ENCODE measurements at places on chromosomes 16 and 17. TPM values are rescaled to one million over a fixed set of nuclear protein-coding genes. Genes with fewer than 3 reads are reported as not detected.

PTGES3L gene
- 2.5 TPM for total RNA-seq

OGFOD3 gene
- total RNA-seq: 63.9 TPM

DBNDD1 gene
- total RNA-seq: 33.1 TPM

HS3ST6 gene
- not detected for total RNA-seq

TEKT5 gene
- not detected for total RNA-seq

MYL11 gene
- total RNA-seq: not detected

CHRNE gene
- total RNA-seq: not detected

SNAI3 gene
- 0.58 TPM for total RNA-seq

CCL16 gene
- total RNA-seq: not detected

RNF112 gene
- not detected for total RNA-seq

TIMP2 gene
- 78.3 TPM for total RNA-seq

RAB34 gene
- total RNA-seq: 649 TPM

C16orf90 gene
- not detected for total RNA-seq

NPIPB13 gene
- 4.0 TPM for total RNA-seq

ABCC11 gene
- total RNA-seq: not detected

OMG gene
- total RNA-seq: not detected

SOX8 gene
- total RNA-seq: not detected

DPEP2 gene
- not detected for total RNA-seq

TTC19 gene
- total RNA-seq: 59.8 TPM

ARSG gene
- total RNA-seq: 1.5 TPM

ENO3 gene
- total RNA-seq: 0.43 TPM

SPSB3 gene
- 57.9 TPM for total RNA-seq

CORO6 gene
- total RNA-seq: 4.4 TPM

CD300E gene
- total RNA-seq: not detected

NPIPB9 gene
- not detected for total RNA-seq

ULK2 gene
- 14.1 TPM for total RNA-seq

CRHR1 gene
- not detected for total RNA-seq

GPR142 gene
- not detected for total RNA-seq

CETP gene
- not detected for total RNA-seq

KIF18B gene
- 22.5 TPM for total RNA-seq

PRKCA gene
- 6.7 TPM for total RNA-seq

TMC5 gene
- 0.36 TPM for total RNA-seq

RNFT1 gene
- total RNA-seq: 15.1 TPM

SEZ6L2 gene
- total RNA-seq: 12.8 TPM

BAIAP3 gene
- 3.9 TPM for total RNA-seq

HBM gene
- total RNA-seq: not detected

RRAD gene
- 40.2 TPM for total RNA-seq

PIMREG gene
- total RNA-seq: 74.3 TPM

SLC16A5 gene
- 15.1 TPM for total RNA-seq

CHST4 gene
- total RNA-seq: 1.1 TPM

KRTAP9-2 gene
- total RNA-seq: not detected

CHST5 gene
- not detected for total RNA-seq

ATP5PD gene
- total RNA-seq: 360 TPM

PRSS33 gene
- total RNA-seq: not detected

GP1BA gene
- not detected for total RNA-seq

METTL26 gene
- total RNA-seq: 224 TPM

KRT31 gene
- total RNA-seq: not detected

SLFN13 gene
- 9.9 TPM for total RNA-seq

CLEC19A gene
- not detected for total RNA-seq

RHBDL3 gene
- total RNA-seq: under 0.01 TPM

DPEP3 gene
- total RNA-seq: not detected

GIT1 gene
- 61.3 TPM for total RNA-seq

PIRT gene
- not detected for total RNA-seq

HEXIM2 gene
- 6.1 TPM for total RNA-seq
